ENCODE measurements at places on chromosomes 16 and 17.

GRCh38 chr16:75229172-75230031, 10.6 kb downstream of the CTRB1 start:
- DNase-seq: no peak

DNA sequence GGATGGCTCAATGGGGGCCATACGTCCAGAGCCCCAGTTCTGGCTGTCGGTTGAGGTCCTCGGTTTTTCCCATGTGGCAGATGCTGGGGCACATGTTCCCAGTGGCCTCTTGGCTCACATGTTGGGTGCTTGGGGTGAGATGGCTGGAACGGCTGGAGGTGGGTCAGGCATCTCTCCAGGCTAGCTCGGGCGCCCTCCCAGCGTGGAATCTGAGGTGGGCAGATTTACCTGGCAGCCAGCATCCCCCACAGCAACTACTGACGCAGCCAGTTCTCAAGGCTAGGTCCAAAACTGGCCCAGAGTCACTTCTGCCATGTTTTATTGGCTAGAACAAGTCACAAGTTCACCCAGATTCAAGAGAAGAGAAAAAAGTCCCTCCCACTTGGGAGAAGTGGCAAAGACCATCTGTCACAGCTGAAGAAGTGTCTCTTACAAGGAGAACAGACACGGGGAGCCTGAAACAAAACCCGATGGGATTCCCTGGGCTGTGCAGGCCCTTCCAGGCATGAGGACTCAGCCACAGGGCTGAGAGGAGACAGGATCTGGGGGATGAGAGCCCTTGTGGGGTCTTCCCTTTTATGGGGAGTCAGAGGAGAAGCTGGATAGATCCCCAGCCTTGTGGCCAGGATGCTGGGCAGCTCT, 15.2 kb downstream of the ACE start:
- no peak for DNase-seq

GRCh38 chr17:75783069-75783783, 1.4 kb upstream of the UNK start:
- peak; percentile 69 for DNase-seq

GRCh38 chr17:82947051-82947991, 107.5 kb upstream of the ZNF750 start:
- no peak for DNase-seq

DNA sequence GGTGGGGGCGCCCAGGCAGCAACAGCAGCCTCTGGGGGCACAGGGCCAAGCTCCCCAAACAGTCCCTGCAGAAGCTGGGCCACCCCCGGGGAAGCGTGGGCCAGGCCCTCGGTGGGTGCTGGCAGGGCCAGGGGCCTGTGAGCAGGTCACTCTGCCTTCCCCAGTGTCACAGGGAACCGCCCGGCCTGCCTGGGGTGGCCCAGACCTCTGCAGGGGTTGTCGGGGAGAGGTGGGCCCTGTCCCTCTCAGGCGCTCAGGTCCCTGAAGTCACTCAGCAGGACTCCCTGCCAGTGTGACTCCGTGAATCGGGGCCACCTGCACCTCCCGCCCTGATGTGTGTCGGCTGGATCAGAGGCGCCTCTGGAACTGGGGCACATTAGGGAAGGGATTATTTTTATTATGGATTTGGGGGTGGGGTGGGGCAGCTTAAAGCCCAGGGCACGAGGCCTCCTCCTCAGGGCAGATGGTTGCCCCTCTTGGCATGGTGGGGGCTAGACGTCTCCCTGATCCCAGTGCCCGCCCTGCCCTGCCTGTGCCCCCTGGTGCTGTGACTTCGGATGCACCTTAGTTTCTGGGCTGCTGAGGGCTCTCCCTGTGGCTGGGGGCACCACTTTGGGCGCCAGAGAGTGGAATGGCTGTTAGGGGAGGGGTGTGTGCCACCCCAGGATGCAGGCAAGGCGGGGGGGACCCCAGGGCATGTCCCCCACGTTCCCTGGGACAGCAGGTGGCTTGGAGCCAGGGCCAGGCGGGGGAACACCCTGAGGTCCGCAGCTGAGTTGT, 1.2 kb upstream of the GNG13 start:
- no peak for DNase-seq

DNA sequence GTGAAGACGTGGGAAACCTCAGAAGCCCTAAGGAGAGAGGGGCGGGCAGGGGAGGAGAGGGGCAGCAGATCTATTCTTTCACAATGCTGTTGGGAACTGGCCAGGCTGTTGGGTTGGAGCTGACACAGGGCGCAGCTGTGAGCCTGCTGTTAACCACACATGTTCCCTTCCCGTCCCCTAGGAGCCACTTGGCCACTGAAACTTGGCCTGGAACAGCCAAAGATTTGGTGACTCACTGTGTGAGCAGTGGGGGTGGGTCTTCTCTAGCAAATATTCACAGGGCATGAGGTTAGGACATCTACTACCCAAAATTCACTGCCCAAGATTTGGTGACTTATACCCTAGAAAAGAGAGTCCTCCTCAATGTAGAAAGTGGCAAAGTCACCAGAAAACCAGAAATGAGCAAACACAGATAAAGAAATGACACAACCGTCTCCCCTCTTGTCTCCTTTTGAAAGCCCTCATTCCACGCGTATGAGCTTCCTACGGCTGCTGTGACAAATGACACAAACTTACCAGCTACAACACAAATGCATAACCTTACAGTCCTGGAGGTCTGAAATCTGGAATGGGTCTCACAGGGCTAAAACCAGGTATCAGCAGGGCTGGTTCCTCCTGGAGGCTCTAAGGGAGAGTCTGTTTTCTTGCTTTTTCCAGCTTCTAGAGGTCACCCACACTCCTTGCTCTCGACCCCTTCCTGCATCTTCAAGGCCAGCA, 6.3 kb downstream of the TBC1D16 start:
- peak; percentile 90 for DNase-seq

Measured in fibroblast of skin of scalp (primary cell).